ENCODE measurements at places on chromosomes 1 and 21.

DNA sequence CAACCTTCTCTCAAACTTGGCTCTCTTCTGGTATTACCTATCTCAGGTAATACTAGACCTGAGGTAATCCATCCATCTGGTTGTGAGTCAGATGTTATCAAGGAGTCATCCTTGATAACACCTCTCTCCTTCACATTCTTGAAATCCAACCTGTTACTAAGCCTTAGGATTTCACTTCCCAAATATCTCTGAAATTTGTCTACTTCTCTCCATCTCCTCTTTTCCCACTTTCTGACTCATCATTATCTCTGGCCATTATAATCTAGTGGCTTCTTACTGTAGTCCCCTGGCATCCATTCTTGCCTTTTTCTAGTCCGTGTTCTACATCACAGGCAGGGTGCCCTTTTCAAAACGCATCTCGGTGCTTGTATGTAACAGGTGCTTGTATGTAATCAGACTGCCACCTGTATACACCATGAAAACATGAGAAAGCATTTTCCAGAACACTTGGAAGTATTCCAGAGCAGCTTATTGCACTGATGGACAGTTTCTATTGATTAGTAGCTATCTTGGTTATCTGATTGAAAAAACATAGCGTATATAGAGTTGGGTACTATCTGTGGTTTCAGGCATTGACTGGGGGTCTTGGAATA, 4.5 kb downstream of the COG2 start:
- no peak for DNase-seq

DNA sequence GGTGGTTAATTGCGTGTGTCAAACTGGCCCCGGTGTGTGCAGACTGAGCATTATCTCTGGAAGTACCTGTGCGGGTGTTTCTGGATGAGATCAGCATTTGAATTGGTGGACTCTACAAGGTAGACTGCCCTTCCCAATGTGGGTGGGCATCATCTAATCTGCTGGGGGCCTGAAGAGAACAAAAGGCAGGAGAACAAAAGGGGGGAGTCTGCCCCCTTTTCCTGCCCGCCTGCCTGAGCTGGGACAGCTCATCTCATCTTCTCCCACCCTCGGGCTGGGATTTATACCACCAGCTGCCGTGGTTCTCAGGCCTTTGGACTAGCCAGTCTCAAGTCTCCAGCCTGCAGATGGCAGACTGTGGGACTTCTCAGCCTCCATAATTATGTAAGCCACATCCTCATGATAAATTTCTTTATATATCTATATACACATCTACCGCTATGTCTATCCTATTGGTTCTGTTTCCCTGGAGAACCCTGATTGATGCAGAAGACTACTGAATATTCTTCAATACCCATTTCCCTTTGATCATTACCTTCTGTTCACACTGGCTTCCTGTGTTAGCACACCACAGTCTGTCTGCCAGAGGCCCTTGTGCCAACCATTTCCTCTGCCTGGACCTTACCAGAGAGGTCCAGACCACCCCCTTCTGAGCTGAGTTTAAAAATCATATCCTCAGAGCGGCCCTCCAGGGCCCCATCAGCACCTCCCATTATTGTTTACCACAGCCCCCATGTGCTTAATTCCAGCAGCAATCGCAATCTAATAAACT, 25.2 kb downstream of the RCAN1 start:
- DNase-seq = no peak

DNA sequence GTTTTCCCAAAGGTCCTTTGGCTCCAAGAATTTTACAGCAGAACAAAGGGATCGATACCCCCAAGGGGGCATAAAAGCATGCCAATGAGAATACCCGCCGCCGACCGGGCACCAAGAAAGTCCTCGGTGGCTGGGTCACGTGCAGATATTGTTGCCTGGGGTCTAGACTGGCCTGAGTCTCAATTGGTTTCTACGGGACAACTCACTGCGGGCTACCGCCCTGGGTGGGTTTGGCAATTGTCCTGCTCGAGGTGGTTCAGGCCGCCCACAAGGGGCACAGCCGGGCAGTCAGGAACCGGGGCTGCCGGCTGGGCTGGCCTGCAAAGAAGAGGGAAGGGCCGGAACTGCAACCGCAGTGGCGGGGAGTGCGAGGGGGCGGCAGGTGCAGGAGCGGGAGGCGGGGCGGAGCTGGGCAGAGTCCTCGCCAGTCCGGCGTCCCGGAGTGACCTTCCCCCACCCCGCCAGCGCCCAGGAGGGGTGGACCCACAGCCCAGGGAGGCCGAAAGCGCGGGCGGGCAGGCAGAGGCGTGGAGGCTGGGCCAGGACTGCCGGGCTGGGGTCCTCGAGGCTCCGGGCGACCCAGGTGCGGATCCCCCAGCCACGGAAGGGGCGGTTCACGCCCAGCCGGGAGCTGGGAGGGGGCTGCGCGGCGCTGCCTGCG, 926 bp upstream of the ATP1B1 start:
- DNase-seq = no peak

GRCh38 chr1:165060285-165060793, 296.2 kb downstream of the LMX1A start:
- no peak for DNase-seq

DNA sequence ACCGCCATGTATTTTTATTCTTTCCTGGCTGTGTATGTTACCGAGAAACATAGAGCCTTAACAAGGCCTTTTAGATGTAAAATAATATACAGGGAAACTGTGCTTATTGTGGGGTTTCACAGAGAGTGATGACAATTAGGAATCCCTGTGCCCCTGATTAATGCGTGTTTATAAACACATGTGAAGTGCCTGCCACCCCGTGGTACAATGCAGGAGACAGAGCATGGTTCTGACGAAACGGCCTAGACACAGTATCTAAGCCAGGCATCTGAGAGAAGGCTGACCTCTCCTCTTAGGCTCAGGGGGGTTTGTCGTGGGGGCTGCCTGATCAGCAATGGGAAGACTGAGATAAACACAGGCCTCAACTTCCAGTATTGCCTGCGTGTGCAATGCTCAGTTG, 200.0 kb downstream of the AJAP1 start:
- no peak for DNase-seq

- DNase-seq = no peak
Observed at GRCh38 chr1:31708324-31708723, 4.5 kb upstream of the COL16A1 start.

- no peak for DNase-seq
Observed at GRCh38 chr1:47765236-47765635, 231.9 kb downstream of the TRABD2B start.

DNA sequence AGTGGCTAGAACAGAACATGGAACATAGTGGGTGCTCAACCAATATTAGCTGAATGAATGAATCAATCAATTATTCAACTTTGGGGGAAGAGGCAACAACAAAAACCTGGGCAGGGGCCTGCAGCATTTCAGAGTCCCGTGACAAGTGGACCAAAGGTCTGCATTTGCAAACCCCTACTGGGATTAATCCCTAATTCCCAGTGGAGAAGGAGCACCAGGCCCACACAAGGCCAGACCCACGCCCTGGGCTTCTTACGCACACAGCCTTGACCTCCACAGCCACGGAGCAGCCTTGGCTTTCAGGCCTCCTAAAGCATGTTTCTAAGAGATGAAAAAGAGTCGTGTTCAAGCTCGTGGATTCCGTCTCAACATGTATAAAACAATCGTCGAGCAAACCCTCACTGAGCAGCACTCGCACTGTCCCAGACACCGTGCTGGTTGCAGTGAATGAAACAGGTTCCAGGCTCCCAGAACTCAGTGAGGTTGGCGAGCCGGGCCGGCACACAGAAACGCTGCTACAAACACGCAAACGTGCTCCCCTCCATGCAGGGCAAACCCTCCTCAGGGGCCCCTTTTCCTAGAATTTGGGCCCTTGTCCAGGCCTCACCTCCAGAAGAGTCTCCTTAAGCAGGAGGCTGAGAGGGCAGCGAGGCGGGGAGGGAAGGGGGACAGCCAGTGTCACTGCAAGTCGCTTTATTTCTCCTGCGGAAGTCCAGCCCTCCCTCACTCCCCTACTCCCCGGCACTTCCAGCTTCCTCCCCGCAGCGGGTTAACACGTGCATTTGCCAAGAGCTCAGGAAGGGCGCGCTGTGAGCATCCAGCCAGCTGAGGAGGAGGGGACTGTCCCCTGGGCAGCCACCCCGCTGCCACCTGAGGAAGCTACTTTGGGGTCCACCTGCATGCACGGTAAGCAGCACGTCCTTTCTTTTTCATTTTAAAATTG, 556.4 kb downstream of the KIF26B start:
- DNase-seq = no peak

DNA sequence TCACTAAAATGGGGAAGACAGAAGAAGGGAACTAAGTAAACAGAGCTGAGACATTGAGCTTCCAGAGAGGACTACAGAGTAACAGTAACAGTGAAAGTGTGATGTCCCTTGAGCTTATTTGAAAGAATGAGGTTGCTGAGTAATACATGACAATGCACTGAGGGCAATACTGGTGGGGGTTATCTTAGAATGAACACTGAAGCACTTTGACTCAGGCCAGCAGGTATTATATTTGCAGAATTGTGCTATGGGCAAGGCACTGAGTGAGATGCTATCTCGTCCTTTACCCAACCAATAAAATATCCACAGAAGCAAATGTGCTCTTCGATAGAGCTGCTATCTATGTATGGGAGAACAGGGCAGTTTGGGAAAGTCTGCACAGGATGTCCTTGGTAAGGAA, 133.2 kb downstream of the DISP1 start:
- no peak for DNase-seq

DNA sequence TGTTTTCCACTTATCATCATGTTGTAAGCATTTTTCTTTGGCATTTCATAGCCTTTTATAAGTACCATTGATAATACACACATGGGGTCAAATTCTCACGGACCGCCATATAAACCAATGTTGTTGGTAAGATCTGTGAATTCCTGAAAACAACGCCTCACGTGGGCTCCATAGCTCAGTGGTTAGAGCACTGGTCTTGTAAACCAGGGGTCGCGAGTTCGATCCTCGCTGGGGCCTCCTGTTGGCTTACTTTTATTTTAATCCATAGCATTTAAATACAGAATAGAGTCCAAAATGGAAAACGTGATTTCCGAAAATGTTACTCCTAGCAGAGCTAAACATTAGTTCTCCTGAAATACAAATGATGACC, 83.1 kb downstream of the HHIPL2 start:
- peak; percentile 47 for DNase-seq

DNA sequence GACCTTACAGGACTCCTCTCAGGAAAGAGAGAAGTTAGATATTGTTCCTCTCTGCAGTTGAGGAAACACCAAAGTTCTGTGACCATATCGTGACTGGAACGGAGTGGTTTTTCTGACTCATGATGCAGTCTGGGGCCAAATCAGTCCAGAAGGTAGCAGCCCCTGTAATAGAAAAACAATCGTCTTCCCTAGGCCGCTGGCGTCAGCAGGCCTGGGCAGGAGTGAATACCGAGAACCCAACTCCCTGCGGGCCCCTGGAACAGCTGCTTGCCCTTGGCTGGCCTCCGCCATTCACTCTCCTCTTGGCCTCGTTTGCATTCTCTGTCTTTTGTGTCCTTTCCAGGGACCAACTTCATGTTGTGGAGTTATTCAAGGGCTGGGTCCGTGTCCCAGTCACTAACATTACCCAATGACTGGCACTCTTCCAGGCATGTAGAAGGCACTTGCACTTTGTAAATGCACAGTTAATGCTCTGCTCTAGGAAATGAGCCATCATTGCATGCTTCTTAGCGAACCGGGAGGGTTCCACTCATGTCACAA, 10.9 kb upstream of the CD101 start:
- no peak for DNase-seq

DNA sequence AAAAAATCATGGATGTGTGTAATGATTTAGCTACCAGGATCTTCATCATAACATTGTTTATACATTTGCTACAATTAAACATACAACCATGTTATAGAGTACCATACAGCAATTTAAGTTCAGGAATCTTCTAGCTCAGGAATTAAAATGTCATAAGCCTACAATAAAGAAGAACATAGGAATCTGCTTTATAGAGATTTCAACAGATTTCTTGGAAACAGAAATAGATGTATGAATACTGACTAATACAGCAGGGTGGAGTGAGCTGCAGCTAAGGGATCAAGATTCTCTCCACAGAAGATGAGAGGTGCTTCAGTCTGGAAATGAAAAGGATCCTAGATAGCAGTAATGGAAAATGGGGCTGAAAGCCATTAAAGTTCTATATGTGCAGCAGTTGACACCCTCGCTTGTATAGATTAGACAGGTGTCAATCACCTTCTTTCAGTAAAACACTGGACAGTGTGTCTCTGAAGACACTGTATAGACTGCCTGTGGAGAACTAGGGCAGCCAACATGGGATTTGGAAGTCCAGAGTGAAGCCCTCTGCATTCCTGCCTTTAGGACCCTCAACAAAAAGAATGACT, 73.9 kb downstream of the DNTTIP2 start:
- DNase-seq = no peak

GRCh38 chr1:85615586-85616363, 35.2 kb downstream of the CCN1 start:
- no peak for DNase-seq

DNA sequence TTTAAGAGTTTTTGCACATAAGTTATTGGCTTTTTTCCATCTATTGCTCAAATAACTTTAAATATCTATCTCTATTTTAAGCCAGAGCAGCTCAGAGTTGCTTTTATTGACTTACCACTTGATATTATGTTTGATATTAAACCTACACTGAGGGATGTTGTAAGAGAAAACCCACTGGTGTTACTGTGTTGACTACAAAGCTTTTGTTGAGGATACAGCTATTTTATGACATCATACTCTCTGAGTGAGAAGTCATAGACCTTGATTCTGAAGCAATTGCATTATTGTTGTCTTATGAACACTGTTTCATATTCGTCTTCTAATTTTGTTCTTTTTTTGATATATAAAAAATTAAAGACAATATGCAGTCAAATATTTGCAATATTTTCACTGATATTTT, 560.4 kb downstream of the PTBP2 start:
- DNase-seq = no peak

DNA sequence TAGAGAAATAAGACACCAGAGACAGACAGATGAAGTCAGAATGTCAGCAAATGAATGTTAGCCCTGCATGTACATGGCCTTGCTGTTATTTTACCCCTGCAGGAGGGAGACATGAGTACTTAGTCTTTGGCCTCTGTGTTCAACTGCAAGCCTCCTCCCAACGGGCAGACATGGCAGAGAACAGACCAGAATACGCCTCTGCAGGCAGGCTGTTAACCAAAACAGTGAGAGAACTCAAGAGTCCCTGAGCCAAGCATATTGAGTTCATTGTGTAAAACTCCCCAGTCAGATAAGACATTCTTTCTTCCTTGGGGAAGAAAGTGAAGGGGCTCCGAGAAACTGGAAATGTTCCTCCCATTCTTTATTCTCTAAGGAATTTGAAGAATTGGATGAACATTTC, 150.9 kb downstream of the PHTF1 start:
- DNase-seq = no peak

GRCh38 chr1:79554688-79555087, 548.2 kb upstream of the ADGRL4 start:
- DNase-seq = no peak

- no peak for DNase-seq
Observed at GRCh38 chr1:204623894-204624361, 61.6 kb downstream of the LRRN2 start.

DNA sequence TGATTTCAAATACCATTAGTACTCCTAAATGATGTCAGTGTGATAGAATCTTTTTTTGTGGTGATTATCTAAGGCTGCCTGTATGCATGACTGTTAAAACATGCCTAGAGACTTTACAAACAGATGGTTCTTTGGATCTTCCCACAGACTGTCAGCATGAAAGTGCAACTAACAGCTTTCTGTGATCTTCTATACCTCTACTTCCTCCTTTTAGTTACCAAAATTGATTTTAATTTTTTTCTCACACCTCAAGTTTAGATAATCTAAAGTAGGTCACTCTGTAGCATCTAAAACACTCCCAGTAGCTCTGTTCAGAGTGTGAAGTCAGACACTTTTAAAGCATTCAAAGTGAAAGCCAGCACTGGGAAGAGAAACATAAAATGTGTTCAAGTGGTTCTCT, 534.5 kb downstream of the PTPRC start:
- no peak for DNase-seq

GRCh38 chr1:115170377-115170776, 81.1 kb upstream of the TSPAN2 start:
- no peak for DNase-seq

Data from activated naive CD4-positive, alpha-beta T cell (primary cell).